ENCODE measurements at places on chromosomes 5 and 9. TPM values are rescaled to one million over a fixed set of nuclear protein-coding genes. Genes with fewer than 3 reads are reported as not detected.

Gene TMEM174
- not detected for total RNA-seq

Gene LIX1
- 2.0 TPM for total RNA-seq

Gene RASA1
- total RNA-seq: 6.3 TPM

Gene ZNF883
- not detected for total RNA-seq

Gene SPATA31D4
- total RNA-seq: not detected

Gene NEURL1B
- 0.75 TPM for total RNA-seq

Gene PCDHGB6
- not detected for total RNA-seq

Gene NTMT1
- 107 TPM for total RNA-seq

Gene PHF24
- total RNA-seq: not detected

Gene GLIPR2
- total RNA-seq: 19.8 TPM

Gene ELOVL7
- 37.3 TPM for total RNA-seq

Gene STPG3
- not detected for total RNA-seq

Gene C9orf78
- 23.4 TPM for total RNA-seq

Gene ENTPD2
- total RNA-seq: not detected

Gene PPP3R2
- not detected for total RNA-seq

Gene GABRA6
- total RNA-seq: not detected

Gene OR1J2
- total RNA-seq: not detected

Gene FBP2
- total RNA-seq: 0.14 TPM

Gene MARCOL
- total RNA-seq: not detected

Gene STING1
- total RNA-seq: 49.2 TPM

Gene FCN1
- not detected for total RNA-seq

Gene SLC34A1
- total RNA-seq: not detected

Gene TSSK1B
- not detected for total RNA-seq

Gene C9
- not detected for total RNA-seq

Gene HSPA5
- 145 TPM for total RNA-seq

Gene SPATA6L
- total RNA-seq: 0.80 TPM
